ENCODE measurements at places on chromosomes 2 and 18.

DNA sequence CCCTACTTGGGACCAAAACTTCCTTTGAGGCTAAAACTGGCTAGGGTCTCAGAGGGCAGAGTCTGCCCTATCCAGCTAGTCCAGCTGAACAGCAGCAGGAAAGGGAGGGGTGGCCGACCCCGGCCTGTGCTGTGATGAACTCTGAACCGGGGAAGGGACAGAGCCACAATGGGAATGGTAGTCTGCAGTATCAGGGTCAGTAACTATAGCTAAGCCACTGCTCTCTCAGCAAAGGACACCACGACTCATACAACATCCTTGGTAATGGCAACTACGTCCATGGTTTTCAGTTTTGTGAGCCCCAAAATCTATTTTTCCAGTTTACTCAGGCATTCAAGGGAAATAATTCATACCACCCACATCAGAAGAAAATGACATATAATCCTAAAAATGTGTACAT is 75.2 kb downstream of the NBAS start:
- no peak for DNase-seq

- no peak for DNase-seq
Observed at GRCh38 chr2:199812493-199812892, 38.5 kb downstream of the FTCDNL1 start.

GRCh38 chr18:41948544-41949110 is 6.4 kb upstream of the PIK3C3 start:
- DNase-seq = no peak

DNA sequence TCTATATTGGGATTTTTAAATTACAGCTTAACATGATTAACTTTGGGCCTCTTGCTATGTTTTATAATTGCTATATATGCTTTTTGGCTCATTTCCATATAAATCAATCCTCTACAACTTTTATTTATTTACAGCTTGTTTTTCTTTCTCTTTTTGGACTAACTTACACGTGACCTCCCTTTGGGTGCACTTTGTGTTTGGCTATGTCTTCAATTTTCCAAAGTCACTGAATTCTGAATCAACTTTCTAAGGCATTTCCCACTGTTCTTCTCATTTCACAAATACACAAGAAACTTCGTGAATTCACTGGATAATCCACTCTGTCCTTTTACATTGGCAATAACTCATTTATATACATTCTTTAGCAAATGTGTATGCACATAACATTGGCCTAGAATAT is 5.4 kb upstream of the CPS1 start:
- DNase-seq = no peak

GRCh38 chr2:88269836-88270235 is 99.7 kb downstream of the THNSL2 start:
- no peak for DNase-seq

DNA sequence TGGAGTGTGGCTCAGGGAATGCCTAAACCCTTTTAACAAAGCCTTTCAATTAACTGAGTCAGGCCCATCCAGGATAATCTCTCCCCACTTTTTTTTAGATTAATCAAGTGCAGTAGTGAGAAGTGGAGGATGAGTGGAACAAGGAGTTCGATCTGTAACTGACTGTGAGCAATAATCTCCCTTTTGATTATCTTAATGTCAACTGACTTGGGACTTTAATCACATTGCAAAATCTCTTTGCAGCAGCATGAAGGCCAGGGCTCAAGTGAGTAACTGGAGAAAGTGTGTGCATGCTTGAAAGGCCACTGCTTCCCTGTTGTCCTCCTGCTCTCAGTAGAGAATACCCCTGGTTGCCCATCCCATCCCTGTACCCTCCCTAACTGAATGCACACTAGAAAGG is 32.1 kb upstream of the HS6ST1 start:
- no peak for DNase-seq
